GF-D8 (cell line): ENCODE measurements at places on chromosomes 16 and 17.
A peak's percentile ranks its signal among the peaks of the same experiment; 100 is the strongest.

GRCh38 chr16:50038756-50039529 is 13.9 kb downstream of the CNEP1R1 start:
- DNase-seq: peak; percentile 88

DNA sequence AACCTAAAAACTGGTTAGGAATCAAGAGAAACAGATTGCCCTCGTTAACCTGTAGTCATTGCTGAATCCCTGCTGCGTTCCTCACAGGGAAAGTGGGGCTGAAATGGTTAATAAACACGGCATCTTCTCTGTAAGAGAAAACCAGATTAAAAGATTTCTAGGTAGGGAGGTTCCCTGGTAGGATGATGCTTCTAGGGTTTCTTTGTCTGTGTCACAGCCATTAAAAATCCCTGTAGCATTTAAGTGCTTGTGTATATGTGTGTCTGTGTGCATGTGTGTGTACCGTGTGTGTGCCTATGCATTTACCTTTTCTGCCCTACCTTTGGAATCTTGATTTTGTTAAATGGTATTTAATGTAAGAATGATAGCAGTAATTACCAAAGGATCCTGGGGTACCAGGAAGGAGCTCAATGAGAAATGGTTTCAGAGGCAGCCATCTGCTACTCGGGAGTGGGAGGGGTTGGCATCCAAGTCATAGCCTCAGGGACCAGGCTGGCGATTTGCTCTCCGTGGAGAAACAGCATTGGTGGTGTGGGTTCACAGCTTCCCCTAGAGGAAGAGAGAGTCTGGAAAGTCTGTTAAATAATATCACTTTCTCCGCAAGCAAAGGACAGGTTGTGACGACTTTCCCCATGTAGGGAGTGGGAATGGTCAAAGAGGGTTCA is 177.1 kb downstream of the HS3ST4 start:
- DNase-seq: no peak

DNA sequence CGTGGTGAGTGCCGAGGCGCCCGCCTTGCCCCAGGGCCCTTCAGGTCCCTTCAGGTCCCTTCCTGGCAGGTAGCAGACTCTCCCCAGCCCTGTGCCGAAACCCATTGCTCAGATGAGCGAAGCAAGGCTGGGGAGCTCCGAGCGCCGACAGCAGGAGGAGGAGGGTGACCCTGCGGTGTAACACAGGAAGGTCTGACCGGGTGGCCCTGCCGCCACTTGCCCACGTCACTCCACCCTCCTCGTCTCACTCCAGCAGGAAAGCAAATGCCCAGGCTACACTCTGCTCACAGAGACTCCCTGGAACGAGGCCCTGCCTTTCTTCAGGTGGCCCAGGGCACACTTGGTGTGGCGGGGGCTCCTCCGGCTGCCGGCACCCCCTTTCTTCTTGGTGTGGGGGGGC is 57.2 kb downstream of the ACTG1 start:
- no peak for DNase-seq

- DNase-seq: no peak
Observed at GRCh38 chr17:51496378-51496777, 236.0 kb downstream of the UTP18 start.

DNA sequence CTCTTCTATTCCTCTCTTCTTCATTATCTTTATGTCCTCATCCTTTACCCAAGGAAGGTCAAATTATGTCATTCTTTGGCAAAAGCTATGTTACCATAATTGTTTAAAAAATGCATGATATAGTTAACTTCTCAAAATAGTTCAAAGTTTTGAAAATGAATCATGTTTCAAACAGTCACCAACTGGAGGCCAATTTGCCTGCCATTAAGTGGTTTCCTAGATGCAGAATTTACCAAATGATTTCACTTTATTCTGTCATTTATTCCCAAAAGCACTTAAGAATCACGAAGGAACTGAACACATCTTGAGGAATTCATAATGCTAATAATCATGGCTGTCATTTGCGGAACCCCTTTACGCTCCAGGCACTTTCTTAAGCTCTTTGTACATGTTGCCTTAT is 190.9 kb upstream of the CDH11 start:
- no peak for DNase-seq

- DNase-seq: no peak
Observed at GRCh38 chr17:18962494-18962815, 10.5 kb downstream of the SLC5A10 start.
